Activated naive CD4-positive, alpha-beta T cell treated with anti-CD3 and anti-CD28 coated beads, Interleukin-2, amount 50 U/mL, for 72 hours (primary cell): ENCODE measurements at places on chromosomes 11 and 22.

GRCh38 chr11:2812371-2812991 lies 73.1 kb downstream of the CDKN1C start:
- no peak for DNase-seq

DNA sequence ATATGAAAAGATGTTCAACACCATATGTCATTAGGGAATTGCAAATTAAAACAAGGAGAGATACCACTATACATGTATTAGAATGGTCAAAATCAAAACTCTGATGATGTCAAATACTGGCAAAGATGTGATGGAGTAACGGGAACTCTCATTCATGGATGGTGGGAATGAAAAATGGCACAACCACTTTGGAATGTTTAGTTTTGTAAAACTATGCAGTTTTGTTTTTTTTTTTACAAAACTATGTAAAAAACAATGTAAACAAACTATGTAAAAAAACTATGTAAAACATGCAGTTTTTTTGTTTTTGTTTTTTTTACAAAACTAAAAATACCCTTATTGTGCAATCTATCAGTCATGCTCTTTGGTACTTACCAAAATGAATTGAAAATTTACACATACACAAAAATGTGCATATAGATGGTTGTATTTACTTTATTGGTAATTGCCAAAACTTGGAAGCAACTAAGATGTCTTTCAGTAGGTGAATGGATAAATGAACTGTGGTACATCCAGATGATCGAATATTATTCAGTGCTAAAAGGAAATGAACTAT lies 5.0 kb upstream of the USP47 start:
- DNase-seq, result no peak

GRCh38 chr22:39942439-39943230 lies 17.6 kb upstream of the TMA7B start:
- DNase-seq, result no peak

DNA sequence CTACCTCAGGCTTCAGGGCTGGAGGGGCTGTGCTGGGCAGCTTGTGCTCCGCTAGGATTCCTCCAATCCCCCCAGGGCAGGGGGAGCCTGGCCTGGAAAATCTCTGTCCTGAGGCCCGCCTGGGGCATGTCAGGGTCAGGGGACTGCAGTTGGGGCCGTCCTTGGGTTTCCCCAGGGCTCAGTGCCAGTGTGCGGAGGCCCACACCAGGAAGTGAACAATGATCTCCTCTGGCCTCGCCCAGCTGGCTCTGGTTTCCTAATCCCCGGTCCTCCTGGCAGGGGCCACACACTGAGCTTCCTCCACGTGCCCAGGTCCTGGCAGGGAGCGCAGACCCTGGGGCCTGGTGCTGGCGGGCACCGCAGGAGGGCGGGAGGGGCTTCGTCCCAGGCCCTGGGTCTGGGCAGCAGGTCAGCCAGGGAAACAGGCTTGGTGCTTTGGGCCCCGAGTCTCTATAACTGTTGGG lies 1.4 kb upstream of the MUC2 start:
- DNase-seq, result no peak

DNA sequence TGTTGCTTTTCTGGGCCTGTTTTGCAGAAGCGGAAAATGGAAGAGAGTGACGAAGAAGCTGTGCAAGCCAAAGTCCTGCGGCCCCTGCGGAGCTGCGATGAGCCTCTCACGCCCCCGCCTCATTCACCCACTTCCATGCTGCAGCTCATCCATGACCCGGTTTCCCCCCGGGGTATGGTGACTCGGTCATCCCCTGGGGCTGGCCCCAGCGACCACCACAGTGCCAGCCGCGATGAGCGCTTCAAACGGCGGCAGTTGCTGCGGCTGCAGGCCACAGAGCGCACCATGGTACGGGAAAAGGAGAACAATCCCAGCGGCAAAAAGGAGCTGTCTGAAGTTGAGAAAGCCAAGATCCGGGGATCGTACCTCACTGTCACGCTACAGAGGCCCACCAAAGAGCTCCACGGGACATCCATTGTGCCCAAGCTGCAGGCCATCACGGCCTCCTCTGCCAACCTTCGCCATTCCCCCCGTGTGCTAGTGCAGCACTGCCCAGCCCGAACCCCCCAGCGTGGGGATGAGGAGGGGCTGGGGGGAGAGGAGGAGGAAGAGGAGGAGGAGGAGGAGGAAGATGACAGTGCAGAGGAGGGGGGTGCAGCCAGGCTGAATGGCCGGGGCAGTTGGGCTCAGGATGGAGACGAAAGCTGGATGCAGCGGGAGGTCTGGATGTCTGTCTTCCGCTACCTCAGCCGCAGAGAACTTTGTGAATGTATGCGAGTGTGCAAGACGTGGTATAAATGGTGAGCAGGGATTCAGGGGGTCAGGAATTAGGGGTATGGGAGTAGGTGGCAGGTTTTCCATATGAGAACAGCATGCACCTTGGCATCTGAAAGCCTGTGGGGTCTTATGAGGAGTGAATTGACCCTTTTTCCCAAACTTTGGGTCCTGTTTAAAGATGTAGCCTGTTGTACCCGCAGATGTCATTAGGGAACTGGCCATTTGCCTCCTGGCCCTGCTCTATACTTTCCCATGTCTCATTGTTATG lies 15.9 kb upstream of the GRK2 start:
- no peak for DNase-seq

- no peak for DNase-seq
Observed at GRCh38 chr22:44516841-44517240, 18.8 kb upstream of the RTL6 start.

- no peak for DNase-seq
Observed at GRCh38 chr22:30600921-30601320, 6.1 kb upstream of the TCN2 start.
